ENCODE measurements at places on chromosomes 5 and 9.
A peak's percentile ranks its signal among the peaks of the same experiment; 100 is the strongest.

- peak; percentile 4 for DNase-seq
Observed at GRCh38 chr9:75866273-75866871, 24.1 kb upstream of the PCSK5 start.

GRCh38 chr9:76431601-76432000 lies 27.4 kb upstream of the GCNT1 start:
- DNase-seq = no peak

- DNase-seq = no peak
Observed at GRCh38 chr9:129166623-129167557, 11.2 kb downstream of the IER5L start.

DNA sequence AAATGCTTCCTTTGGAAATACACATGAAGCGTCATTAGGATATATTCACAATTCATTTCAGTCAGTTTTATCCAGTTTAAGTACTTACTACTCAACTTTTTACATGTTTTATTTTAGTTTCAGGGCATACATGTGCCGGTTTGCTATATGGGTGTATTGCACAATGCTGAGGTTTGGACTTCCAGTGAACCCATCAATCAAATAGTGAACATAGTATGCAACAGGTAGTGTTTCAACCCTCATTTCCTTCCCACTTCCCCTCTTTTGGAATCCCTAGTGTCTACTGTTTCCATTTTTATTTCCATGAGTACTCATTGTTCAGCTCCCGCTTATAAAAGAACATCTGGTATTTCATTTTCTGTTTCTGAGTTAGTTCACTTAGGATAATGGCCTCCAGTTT lies 74.7 kb downstream of the TMEM161B start:
- no peak for DNase-seq

DNA sequence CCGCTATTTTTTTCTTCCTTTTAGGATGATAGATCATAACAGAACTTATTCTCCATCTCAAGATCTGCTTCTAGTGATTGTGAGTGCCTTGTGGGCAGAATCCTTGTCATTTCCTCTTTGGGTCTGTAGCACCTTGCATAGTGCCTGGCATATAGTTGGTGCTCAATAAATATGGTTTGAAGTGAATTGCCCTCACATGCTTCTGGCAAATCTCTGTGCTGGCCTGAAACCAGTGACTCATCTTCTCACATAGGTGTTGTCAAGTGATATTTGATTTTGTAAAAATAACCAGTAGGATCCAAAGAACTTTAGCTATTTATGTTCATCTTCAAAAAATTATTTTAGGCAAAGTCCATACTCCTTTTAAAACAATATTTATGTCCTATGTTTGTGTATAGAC lies 86.7 kb downstream of the GABRG2 start:
- no peak for DNase-seq

- DNase-seq = no peak
Observed at GRCh38 chr9:85156652-85157051, 487.1 kb downstream of the NTRK2 start.
